Central memory CD4-positive, alpha-beta T cell (primary cell): ENCODE measurements at places on chromosomes 7 and 10.

DNA sequence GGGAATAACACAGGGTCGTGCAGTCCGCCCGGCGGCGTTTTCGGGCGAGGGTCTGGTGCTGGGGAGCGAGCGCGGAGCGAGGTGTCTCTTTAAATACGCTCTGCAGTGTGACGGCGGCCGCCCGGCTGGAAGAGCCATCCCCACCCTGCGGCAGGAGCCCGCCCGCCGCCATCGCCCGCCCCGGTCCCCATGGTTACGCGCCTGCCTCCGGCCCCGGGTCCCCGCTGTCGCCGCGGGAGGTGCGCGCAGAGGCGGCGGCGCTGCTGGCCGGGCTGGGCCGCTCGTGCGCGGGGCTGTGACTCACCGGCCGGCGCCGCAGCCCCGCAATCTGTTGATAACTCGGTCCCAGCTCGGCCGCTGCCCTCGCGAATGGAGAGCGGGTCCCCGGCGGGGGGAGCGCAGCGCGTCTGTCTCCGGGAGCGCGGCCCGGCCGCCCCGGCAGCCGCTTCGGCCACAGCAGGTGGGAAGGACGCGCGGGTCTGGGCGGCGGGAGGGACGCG, at the start of gene ADGRA1:
TSS of gene ADGRA1 (plus strand) at position 246 of the 500 bp plus-strand sequence. CDS start 986 bp downstream, outside the sequence.
- no peak for DNase-seq

DNA sequence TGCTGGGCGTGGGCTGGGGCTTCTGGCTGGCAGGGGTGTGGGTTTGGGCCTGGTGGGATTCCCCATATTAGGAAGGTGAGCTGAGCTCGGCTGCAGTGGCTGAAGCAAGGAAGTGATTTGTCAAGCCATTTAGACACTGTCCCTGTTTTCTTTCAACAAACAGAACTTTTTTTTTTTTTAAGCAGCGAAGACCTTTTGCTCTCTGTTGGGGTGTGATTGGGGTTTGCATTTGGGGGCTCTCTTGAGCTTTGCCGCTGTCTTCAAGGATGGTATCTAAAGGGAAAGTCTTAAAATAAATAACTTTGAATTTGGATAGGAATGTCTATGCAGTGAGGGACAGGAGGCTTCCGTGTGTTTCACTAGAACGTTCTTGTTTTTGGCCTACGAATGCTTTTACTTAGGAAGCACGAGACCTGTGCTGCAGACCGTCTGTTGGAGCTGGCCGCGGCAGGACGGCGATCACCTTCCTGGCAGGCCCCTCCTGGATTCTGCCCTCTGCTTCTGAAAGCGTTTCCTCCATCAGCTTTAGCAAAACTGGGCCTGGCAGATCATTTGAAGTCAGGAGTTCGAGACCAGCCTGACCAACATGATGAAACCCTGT, 43.9 kb downstream of the FOXK1 start:
- DNase-seq = no peak

GRCh38 chr10:128054163-128054970, 71.9 kb downstream of the MKI67 start:
- DNase-seq = no peak

DNA sequence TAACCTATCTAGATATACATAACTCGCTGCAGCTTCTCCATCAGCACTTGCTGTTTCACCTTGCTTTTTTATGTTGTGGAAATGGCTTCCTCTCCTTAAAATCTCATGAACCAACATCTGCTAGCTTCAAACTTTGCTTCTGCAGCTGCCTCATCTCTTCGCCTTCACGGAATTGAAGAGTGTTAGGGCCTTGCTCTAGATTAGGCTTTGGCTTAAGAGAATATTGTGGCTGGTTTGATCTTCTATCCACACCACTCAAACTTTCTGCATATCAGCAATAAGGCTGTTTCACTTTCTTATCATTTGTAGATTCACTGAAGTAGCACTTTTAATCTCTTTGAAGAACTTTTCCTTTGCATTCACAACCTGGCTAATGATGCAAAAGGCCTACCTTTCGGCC, 49.2 kb upstream of the AGR3 start:
- DNase-seq = no peak

DNA sequence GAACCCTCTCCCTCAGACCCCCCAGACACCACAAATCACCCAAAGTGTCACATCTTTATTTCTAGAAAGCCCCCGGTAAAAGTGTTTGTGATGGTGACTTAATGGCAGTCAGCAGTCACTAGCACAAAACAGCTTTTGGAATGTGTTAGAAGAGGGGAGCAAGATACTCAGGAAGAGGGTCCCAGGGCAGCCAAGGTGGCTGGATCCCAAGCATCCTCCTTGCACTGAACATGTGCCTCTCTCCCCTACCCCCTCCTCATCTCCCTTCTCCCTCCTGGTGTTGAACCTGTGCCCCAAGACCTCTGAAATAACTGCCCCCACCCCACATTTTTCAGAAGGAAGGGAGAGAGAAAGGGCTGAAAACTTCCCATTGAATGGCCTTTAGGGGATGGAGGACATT, 37.8 kb upstream of the MXI1 start:
- no peak for DNase-seq

- DNase-seq = no peak
These were observed 99.2 kb upstream of the PDLIM1 start for GRCh38 chr10:95389982-95390381.

GRCh38 chr10:27474741-27475140, 29.4 kb upstream of the RAB18 start:
- DNase-seq = no peak

DNA sequence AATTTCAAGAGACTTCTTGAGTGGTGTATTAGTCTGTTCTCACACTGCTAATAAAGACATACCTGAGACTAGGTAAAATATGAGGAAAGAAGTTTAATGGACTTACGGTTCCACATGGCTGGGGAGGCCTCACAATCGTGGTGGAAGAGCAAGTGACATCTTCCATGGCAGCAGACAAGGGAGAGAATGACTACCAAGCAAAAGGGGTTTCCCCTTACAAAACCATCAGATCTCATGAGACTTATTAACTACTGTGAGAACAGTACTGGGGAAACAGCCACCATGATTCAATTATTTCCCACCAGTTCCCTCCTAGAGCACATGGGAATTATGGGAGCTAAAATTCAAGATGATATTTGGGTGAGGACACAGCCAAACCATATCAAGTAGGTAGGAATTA, 150.5 kb downstream of the PCDH15 start:
- no peak for DNase-seq

DNA sequence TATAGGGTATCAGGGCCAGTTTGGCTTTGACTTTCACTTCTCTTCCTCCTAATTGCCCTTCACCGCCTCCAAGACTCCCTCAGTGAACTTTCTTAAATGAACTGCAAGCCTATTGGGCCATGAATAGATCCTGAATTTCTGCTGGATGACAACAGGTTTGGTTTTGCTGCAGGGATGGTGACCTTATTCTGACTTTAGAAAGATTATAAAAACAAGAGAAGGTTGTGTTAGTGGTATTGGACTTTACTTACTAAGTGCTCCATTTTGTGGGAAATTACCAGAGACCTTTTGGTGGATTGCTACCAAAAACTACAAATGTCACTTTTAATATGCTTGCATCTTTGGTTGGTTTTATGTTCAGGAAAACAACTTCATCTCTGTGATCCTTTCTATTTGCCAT, 11.5 kb upstream of the LIPA start:
- DNase-seq = no peak

GRCh38 chr10:86261941-86262687, 104.5 kb downstream of the GRID1 start:
- DNase-seq = no peak

- DNase-seq = no peak
These were observed 13.2 kb downstream of the OSBPL3 start for GRCh38 chr7:24966802-24967201.

- no peak for DNase-seq
These were observed 52.8 kb downstream of the LMBR1 start for GRCh38 chr7:156840134-156840533.

DNA sequence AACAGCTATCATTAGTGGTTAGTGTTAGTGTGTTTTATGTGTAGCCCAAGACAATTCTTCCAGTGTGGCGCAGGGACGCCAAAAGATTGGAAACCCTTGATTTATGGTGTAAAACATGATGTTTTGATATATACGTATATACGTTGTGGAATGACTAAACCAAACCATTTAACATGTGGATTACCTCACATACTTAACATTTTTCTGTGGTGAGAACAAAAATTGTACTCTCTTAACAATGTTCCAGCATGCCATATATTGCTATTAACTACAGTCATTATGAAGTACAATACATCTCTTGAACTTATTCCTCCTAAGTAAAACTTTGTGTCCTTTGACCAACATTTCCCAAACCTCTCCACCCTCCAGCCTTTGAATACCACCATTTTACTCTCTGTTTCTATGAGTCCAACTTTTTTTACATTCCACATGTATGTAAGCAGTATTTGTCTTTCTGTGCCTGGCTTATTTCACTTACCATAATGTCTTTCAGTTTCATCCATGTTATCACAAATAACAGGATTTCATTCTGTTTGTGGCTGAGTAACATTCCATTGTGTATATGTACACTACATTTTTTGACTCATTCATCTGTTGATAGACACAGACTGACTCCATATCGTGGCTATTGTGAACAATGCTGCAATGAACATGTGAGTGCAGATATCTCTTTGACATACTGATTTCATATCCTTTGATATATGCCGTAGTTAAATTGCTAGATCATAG, 42.2 kb upstream of the MAGI2 start:
- no peak for DNase-seq

DNA sequence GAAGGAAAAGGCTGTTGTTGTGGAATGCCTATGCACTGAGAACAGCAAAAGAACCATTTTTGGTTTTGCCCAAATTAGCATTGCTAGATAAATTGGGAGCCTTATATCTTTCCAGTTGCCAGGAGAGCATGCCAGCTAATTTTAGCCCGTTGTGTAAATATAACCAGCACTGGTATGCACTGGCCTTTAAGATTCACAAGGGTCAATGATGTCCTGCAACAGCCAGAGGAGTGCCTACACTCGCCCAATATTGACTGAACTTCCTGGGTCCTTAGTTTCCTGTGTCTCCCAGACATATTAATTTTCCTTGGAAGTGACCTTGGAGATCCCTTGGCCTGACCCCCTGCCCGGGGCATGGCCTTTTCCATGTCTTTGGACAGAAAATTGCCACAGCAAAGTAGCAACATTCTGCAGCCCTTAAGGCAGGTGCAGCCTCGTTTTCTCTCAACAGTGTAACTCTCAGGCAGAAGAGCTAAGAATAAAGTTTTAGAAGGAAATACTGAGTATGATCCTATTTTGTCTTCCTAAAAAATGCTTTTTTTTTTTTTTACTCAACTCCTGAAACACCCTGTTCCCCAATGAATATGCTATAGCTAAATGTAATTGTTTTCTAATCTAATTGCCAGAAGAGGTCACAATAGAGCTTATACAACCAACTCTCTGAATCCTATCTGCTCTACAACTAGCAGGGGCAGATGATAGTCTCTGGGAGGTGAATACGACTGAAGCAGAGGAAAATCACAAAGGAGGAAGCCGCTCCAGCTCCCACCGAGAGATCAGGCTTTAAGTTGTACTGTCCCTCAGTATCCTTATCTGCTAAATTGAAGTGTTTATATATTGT, 131.9 kb upstream of the PCGF5 start:
- peak; percentile 2 for DNase-seq

DNA sequence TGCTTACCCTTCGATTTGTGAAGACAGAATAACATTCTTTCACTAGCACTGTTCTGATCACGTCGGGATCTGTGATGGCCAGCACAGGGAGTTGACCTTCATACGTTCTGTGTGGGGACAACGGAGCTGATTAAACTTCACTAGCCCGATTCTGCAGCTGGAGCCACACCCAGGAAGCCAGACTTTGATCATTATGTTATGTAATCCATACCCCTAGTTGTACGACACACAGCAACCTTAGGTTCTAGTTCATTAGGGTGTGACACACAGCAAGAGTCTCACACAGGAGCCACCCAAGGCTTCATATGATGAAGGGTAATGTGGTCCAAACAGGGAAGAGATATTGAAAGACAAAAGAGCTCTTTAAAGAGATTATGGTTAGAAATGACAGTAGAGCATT, 7.2 kb downstream of the CYP3A5 start:
- DNase-seq = no peak

DNA sequence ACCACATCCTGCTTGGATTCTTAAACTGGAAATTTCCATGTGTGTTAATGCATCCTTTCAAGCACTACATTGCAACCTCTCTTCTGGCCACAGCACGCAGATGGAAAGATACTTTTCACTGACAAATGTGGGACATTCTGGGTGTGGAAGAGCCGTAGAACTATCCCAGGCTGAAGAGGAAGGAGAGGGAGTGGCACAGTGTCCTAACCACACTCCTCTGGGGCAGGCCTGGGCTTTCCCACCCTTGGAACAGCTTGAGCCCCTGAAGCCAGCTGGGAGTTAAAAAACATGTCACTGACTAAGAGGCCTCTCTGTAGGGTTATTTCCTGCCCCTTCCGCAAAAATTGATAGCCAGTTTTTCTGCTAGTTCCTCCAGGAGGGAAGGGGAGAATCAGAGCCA, 34.0 kb upstream of the DNMBP start:
- no peak for DNase-seq

DNA sequence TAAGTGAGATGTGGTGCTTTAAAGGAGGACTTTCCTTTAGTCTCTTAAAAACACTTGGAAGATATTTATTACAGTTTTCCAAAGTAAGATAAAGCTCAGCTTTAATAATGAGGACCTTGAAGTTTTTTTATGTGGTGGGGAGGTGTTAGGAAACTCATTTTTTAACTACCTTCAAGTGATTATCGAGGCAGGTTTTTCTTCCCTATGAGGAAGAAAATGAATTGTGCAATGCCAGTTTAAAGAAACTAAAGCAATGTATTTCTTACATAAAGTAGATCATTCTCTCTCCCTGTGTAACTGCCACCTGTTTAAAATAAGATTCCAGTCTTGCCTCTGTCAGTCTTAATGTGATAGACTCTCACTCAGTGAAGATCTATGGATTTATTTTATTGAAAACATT, 27.9 kb downstream of the ZEB1 start:
- DNase-seq = no peak

DNA sequence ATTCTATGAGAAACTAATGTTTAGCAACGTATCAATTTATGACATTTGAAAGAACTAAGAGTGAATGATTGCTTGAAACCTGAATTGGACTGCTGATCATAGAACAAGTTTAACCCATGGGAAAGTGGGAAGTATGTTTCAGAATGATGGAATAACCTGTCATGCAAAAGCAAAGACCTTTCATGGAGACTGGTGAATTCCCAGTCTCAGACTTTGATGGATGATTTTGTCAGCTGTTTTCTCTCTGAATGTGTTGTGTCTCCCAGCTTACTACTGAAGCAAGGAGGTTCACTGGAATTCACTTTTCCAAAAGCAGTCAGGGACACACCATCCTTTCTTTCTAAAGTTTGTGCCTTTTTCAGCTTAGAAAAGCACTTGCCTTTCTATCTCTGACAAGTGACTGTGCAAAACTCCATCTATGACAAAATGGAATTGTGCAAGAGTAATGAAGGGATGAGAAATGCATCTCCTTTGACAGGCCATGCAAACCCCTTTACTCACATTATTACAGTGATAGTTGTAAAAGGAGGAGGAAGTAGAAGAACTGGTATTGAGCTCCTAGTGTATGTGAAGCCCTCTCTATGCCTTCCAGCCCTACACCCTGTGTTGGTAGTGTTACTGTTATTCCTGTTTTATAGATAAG, 176.1 kb downstream of the PRKG1 start:
- DNase-seq = no peak

- no peak for DNase-seq
These were observed 15.5 kb upstream of the TMEM120A start for GRCh38 chr7:76009672-76010600.

GRCh38 chr7:72793791-72794190, 34.2 kb downstream of the TYW1B start:
- no peak for DNase-seq
